ENCODE measurements at places on chromosomes 5 and 9.

DNA sequence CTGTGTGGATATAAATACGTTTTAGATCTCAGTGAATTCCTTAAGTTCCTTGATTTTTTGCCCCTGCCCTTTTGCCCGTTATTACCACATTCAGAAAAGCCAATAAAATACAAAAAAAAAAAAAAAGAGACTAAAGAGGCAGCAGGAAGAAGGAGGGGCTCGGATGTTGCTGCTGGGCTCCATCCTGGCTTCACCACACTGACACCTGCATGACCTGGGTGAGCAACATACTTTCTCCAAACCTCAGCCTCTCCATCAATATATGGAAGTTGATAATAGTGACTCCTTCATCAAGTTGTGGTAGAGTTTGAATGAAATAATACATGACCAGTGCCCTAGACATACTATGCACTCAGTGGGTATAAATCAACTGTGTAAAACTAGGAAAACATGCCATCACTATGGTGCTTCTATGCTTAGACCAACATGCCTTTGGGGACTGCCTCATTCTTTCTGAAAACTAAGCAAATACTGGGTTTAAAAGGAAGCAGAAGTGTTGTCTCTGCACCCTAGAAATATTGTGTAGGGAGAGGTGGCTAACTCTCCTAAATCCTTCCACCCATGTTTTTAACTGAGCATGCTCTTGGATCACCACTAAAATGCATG, 243.0 kb downstream of the PIK3R1 start:
- no peak overlapping the region for H3K4me3 ChIP-seq
- no peak for DNase-seq
- H3K27ac ChIP-seq, result no peak overlapping the region
- H3K4me1 ChIP-seq, result peaks cover 29% of the 10 kb centered on the region
- H3K27me3 ChIP-seq, result no peaks in the 10 kb centered on the region
- H3K36me3 ChIP-seq, result no peaks in the 10 kb centered on the region

DNA sequence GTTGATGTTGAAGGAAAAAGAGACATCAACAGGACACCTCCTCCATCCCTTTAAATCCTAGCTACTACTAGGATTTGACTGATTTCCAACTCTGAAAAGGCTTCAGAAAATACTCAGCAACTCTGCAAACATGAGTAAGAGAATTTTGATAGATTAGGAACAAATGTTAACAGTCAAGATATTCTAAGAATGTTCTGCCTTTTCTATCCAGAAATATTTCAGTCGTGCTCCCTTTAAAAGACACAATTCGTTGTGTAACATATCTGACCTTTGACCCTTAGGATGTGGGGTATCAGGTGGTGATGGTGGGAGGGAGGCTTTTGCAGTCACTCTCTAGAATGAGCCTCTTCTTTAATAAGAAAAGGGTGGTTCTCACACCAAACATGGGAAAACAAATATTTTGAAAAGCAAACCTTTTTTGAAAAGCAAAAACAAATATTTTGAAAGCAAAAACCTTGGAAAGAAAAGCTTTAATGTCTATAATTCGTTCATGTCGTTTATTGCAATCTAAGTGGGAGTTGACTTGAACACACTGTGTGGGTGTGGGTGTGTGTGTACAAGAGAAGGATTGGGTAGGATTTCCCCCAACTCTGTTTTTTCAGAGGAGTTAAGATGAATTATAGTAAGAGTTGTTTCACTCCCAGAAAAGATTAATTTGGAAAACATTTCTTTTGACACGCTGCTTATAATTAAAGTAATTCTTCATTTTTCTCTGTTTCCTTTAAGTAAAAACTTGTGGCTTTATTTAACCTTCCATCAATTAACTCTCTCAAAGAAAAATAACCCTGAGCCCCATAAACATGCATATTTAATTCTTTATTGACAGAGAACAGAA, 152.8 kb downstream of the TMEM167A start:
- DNase-seq, result no peak
- no peak overlapping the region for H3K27ac ChIP-seq
- no peak overlapping the region for H3K4me3 ChIP-seq
- H3K27me3 ChIP-seq, result no peaks in the 10 kb centered on the region
- no peaks in the 10 kb centered on the region for H3K36me3 ChIP-seq

DNA sequence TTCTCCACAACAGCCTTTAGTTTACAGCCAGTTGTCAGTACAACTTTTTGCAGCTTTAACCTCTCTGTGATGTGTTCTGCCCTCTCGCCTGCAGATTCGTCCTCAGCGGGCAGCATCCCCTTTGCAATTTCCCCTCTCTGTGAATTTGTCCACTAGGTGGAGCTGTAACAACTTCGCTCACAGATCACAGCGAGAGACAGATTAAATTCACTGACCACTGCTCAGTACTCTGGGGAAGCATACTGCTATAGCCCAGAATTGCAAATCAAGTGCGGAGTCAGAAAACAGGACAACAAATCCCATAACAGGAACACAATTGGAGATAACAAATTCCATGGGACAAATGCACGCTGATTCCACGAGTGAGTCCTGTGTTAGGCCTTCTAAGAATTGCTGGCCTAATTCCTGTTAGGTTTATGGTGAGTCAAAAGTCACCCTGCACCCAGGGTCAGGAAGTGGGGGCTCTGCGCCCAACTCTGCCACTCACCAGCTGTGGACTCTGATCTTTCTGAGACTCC, 2124.9 kb downstream of the MAT2B start:
- H3K27ac ChIP-seq, result no peak overlapping the region
- H3K27me3 ChIP-seq, result no peaks in the 10 kb centered on the region
- DNase-seq, result no peak
- no peaks in the 10 kb centered on the region for H3K36me3 ChIP-seq
- H3K4me1 ChIP-seq, result no peaks in the 10 kb centered on the region
- no peak overlapping the region for H3K4me3 ChIP-seq

- H3K4me3 ChIP-seq, result no peak overlapping the region
- H3K36me3 ChIP-seq, result no peaks in the 10 kb centered on the region
- no peaks in the 10 kb centered on the region for H3K4me1 ChIP-seq
- H3K27ac ChIP-seq, result no peak overlapping the region
- no peaks in the 10 kb centered on the region for H3K27me3 ChIP-seq
Observed at GRCh38 chr5:158921441-158922262, 178.1 kb downstream of the EBF1 start.

DNA sequence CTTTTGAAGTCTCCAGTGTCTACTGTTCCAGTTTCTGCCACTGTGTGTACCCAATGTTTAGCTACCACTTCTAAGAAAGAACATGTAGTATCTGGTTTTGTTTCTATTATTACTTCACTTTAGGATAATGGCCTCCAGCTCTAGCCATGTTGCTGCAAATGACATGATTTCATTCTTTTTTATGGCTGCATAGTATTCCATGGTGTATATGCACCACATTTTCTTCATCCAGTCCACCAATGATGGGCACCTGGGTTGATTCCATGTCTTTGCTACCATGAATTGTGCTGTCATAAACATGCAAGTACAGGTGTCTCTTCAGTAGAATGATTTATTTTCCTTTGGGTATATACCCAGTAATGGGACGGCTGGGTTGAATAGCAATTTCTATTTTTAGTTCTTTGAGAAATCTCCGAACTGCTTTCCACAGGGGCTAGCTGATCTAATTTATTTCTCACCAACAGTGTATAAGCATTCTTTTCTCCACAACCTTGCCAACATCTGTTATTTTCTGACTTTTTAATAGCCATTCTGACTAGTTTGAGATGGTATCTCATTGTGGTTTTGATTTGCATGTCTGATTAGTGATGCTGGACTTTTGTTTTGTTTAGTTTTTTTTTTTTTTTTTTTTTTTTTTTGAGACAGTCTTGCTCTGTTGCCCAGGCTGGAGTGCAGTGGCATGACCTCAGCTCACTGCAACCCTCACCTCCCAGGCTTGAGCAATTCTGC, 68.9 kb downstream of the WDR41 start:
- H3K27ac ChIP-seq, result no peak overlapping the region
- H3K27me3 ChIP-seq, result no peaks in the 10 kb centered on the region
- no peak overlapping the region for H3K4me3 ChIP-seq
- H3K36me3 ChIP-seq, result no peaks in the 10 kb centered on the region

DNA sequence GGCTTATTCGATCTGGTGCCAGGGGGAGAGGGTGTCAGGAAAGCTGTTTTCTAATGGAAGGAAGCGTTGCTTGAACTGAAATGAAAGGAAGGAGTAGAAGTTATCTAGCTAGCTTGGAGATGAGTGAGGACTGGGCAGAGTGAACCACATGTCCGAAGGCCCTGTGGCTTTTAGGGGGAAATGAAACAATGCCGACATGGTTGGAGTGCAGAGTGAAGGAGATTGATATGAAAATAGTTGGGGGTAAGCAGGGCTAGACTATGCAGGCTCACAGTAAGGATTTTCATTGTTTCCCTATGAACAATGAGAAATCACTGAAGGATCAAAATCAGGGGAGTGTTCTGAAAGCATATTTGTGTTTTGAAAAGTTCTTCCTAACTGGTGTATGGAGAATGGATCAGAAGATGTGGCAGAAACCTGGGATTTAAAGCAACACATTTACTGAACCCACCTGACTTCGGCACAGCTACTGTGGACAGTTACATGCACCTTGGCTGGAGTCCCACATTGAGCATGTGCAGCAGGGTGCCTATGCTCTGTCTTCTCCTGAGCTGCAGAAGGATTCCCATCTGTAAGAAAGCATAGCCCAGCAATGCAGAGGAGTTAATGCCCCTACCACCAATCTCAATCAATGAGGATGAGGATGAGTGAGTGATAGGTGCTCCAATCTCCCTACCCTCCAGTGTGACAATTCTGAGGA, 144.4 kb upstream of the TBCA start:
- H3K36me3 ChIP-seq, result no peaks in the 10 kb centered on the region
- DNase-seq, result no peak
- no peak overlapping the region for H3K27ac ChIP-seq

DNA sequence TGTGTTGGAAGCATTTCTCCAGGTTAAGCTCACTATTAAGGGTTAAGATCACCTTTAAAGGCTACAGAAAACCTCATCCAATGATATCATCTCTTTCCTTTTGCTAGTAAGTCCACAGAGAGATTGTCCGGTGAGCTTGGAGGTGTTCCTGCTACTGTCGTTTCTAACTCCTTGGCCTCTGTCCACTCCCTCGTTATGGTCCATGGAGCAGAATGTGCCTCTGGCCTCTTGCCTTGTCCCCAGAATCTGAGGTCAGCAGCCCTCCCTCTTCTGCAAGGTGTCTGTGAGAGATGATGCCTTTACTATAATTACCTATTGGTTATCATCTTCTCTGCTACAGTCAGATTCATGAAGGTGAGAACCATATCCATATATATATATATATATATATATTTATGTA, 15.0 kb downstream of the ORM2 start:
- H3K4me1 ChIP-seq, result peaks cover 6% of the 10 kb centered on the region
- no peaks in the 10 kb centered on the region for H3K36me3 ChIP-seq
- H3K27ac ChIP-seq, result no peak overlapping the region
- DNase-seq, result no peak

GRCh38 chr5:164581889-164582288, 1076.5 kb downstream of the MAT2B start:
- DNase-seq, result no peak
- H3K4me1 ChIP-seq, result no peaks in the 10 kb centered on the region
- H3K36me3 ChIP-seq, result no peaks in the 10 kb centered on the region
- no peaks in the 10 kb centered on the region for H3K27me3 ChIP-seq
- no peak overlapping the region for H3K4me3 ChIP-seq
- no peak overlapping the region for H3K27ac ChIP-seq

DNA sequence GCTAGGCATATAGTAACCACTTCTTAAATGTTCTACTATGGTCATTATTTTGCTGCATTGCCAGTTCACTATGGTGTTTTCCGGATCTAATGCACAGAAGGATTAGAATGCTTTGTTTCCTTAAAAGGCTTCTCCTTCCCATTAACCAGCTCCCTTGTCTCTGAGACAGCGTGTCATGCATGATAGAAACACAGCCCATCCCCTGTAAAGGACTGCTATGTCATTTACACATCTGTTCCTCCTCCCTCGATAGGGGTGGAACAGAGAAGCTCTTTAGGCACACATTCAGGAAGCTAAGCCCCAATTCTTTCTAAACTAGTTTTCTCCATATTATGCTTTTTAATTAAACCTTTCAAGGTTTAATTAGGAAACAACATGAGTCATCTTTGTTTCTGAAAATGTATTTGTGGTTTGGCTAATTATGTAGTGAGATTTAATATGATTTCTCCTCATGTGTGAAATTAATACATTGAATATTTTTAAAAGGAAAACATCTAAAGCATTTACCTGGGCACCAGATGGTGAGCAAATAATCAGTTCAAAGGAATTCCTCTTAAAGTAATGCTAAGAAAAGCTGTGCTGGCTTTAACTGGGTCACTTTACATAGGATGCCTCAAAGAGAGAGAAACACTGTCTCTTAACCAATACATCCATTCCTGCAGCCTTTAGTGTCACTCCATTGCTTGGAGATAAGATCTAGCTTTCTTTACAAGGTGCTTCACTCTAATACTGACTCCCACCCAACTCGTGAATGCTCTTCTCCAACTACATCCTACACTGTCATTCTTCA, 133.3 kb upstream of the PPP1R2B start:
- no peak overlapping the region for H3K27ac ChIP-seq
- DNase-seq, result no peak
- no peaks in the 10 kb centered on the region for H3K27me3 ChIP-seq
- H3K36me3 ChIP-seq, result no peaks in the 10 kb centered on the region
- no peak overlapping the region for H3K4me3 ChIP-seq
- H3K4me1 ChIP-seq, result no peaks in the 10 kb centered on the region

DNA sequence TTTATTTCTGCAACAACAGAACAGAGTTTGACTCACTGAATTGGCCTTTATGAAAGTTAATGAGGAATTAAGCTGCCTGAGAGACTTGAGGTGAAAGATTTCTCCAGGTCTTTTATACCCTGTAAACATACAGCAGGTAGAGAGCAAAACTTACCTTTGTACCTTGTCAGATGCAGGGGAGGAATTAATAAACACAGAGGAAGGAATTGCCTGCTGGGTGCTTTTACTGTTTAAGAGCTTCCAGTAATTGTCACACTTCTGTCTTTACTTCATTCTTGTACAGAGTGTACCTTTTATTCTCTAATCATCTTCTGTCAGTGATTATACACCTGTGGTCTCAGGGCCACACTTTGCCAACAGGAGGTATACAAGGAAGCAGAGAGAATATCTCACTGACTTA, 94.0 kb upstream of the GRIN3A start:
- no peak overlapping the region for H3K27ac ChIP-seq
- no peaks in the 10 kb centered on the region for H3K36me3 ChIP-seq
- no peaks in the 10 kb centered on the region for H3K27me3 ChIP-seq
- no peaks in the 10 kb centered on the region for H3K4me1 ChIP-seq
- no peak overlapping the region for H3K4me3 ChIP-seq

- no peak overlapping the region for H3K4me3 ChIP-seq
- H3K4me1 ChIP-seq, result peaks cover 15% of the 10 kb centered on the region
- no peaks in the 10 kb centered on the region for H3K27me3 ChIP-seq
Observed at GRCh38 chr9:129558063-129558550, 62.8 kb downstream of the C9orf50 start.

DNA sequence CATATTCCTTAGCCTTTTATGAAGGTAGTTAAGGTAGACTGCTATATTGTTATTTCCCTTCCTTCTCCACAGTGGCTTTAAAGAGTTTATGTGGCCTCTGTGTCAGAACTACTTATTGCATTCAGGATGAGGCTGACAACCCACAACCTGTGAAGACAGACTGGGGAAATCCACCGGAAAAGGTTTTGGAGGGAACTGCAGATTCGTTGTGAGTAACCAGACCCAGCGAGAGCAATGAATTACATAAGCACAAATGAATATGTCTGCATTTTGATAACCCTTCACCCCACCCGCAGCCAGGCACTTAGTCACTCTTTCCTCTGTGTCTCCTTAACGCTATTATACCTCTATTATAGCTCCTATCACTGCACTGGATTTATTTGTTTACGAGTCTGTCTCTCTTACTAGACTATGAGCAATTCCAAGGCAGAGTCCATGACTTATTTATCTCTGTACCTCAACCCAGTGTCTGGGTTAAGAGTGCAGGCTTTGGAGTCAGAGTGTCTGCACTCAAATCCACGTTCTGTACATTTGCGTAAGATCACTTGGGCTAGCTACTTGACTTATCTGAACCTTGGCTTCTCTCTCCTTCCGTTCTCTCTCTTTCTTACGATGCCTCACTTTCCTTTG, 19.2 kb downstream of the KCTD16 start:
- DNase-seq, result no peak
- no peak overlapping the region for H3K27ac ChIP-seq
- H3K4me1 ChIP-seq, result peaks cover 19% of the 10 kb centered on the region
